Suppressor macrophage treated with lipopolysaccharide for 1 hour (primary cell): ENCODE measurements at places on chromosomes 6 and 20.

DNA sequence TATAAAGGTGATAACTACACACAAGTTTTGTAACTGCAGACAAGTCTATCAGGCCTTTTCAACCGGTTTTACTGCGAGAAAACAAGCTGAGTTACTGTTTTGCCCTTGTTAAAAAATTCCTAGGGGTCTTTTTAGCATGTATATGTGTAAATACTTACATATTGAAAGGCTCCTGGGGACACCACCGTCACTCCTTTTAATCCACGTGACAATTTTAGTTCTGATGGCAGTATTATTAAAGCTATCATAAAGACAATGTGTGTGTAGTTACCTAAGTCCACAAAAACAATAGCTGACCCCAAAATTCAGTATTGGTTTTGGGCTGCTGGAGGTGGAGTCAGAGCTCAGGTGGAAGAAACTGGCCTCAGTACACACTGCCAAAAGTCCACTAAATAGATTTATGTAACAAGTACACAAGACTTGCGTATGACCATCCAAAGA is 41.3 kb upstream of the HFE start:
- no peak for DNase-seq

GRCh38 chr6:5681480-5681879 is 325.2 kb downstream of the NRN1 start:
- DNase-seq = peak; percentile 58

DNA sequence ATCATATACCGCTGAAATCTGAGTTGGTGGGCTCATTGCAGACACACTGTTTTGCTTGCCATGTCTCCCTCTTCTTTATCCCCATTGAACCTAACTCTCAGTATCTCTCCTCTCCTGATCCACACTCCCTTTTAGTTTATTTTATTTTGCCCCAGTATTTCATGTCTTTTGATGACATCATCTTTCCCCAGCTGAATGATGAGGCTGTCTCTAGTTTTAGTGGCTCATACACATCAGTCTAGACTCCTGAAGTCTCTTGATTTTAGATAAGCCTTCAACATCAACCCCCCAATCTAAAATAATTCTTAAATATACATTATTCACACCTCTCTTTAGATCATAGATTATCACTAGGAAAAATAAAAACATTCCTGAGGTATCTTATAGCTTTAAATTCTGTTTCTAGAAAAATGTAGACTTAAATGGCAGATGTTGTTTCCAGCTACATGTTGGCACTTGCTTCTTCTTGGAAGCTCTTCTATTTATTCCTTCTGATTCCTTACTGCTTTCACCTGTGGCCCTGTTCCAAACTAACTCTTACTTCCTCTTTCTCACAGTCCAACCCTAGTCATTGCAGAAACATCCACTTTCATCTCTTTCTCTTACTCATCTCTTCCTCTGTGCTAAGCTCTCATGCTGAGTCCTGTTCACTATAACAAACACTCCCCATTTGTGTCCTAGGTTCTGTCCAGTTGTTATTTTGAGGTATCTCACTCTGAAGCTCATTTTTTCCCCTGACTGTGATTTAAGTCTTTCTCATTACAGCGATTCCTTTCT is 191.9 kb upstream of the SLC35B3 start:
- no peak for DNase-seq

GRCh38 chr6:9540126-9540525 is 874.7 kb downstream of the TFAP2A start:
- DNase-seq = no peak

DNA sequence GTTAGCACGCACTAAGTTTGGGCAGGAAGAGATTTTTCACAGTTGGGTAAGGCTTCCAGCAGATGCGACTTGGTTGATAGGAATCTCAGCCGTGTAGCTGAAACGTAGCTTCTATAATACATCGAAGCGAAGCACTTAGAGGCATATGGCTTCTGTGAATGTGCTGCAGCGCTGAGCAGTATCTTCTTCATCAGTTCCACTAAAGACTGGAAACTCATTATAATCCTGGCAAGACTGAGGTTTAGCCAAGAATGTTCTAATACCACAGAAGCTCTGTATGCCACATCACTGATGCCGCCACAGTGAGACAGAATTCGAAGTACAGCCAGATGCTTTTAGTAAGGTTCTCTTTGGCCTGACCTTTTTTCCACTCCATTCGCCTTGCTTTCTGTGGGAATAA is 680.2 kb upstream of the AGPAT4 start:
- no peak for DNase-seq

GRCh38 chr6:16802071-16802470 is 40.8 kb upstream of the ATXN1 start:
- no peak for DNase-seq

DNA sequence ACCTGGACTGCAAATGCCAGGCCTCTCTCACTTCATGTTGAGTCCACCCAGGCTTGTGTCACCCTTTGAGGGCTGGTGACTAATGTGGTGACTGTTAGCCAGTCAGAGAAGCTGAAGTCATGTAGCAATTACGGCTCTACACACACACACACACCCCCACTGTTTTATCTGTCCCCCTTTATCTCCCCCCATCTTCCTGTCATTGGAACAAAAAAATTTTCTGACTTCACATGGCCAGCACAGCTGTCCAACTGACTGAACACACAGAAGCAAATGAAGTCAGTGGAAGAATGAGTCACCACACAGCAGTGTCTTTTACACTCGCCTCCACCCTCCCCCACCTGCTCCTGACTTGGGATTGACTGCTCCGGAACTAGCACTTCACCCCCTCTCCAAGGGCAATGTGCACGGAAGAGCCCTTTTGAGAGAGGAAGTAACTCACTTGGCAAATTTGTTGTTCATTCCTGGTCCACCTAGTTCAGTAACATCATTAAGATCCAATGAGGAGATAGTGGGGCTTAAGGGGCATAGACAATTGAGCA is 198.0 kb downstream of the RNF144B start:
- peak; percentile 74 for DNase-seq

DNA sequence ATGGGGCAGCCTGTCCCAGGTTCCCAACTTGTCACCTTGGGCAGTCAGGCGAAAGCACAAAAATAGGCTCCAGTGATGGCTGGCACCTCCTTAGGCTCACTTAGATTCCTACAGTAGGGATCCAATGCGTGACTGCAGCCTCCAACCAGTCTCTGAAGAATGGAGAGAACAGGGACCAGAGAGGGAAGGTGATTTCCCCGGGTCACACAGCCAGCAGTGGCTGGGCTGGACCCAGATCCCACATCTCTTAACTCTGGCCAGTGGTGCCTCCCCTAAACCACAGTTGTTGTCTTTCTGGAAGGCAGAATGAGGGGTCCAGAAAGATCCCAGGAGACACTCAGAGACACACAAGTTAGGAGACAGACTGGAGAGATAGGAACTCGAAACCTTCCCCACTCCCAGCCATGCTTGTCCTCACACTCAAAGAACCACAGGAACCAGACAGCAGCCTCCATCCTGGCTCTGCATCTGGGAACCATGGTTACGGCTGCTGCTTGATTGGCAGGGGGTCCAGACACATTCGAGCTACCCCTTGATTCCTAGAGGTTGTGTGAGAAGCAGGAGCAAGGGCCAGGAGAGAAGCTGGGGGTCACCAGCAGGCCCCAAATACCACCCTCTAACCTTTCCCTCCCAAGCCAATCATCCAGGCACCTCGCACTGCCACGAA is 33.1 kb upstream of the SIRPA start:
- no peak for DNase-seq

DNA sequence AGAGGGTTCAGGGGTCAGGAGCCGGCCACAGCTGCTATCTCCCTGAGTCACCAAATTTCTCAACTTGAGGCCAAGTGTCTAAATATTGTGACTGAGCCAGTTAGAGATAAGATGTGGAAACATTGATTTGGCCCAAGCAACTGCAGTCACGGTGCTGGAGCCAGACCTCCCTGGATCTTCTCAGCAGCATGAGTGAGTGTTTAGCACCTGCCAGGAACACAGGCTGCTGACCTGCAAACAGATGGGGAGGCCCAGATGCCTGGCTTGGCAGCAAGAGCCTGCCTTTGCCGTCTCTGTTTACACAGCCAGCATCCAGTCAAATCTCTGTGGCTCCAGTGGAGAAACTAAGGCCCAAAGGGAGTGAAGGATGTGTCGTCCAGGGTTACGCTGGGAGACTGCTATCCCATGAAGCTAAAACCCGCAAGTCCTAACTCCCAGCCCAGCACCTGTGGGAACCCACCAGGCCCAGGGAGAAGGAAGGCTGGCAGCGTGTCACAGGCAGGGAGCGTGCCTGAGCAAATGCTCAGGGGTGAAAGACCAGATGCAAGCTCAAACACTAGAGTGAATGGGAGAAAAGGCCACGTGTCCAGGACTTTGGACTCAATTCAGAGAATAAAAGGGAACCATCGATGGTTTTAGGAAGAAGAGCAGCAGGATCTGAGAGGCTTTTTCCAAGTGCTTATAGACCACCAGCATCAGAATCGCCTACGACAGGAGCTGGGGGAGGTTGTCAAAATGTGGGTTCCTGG is 15.9 kb upstream of the PTGIS start:
- peak; percentile 72 for DNase-seq

DNA sequence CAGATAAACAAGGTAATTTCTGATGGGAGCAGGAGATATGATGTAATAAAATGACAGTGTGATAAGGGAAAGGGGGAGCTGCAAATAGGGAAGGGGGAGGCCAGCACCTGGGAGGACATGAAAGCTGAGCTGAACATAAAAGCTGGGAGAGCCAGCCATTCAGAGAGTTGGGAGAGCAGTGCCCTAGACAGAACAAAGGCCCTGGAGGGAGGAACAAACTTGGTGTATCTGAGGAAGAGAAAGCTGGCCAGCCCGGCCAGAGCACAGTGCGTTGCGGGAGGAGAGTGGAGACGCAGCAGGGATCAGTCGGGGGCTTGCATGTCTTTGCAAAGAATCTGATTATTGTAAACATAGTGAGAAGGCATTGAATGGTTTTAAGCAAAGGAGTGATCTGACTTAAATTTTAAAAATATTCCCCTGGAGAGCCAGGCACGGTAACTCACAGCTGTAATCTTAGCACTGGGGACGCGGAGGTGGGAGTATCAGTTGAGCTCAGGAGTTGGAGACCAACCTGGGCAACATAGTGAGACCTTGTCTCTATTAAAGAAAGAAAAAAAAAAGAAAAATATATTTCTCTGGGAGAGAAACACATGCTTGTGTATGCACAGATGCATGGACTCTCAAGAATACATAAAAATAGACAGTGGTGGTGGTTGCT is 318.2 kb downstream of the ZFAND3 start:
- DNase-seq = no peak

DNA sequence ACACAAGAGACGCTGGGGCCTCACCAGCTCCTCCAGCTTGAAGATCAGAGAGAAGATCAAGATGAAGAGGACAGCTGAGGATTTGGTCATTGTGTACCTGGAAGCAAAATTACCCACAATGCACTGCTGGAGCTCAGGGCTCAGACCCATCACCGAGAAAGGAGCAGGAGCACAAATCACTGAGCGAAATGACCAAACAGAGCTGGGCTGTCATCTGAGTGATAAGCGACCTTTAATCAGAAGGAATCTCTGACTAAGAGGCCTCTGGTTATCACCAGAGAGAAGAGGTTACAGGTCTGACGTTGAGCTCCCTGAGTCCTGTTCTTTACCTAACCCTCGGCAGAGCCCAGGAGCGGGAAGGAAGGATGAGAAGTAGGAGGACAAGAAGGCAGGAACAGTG is 47.5 kb upstream of the CDH22 start:
- DNase-seq = no peak

- no peak for DNase-seq
Measured at GRCh38 chr20:34871966-34872621, 562 bp downstream of the GGT7 start.

GRCh38 chr6:34791164-34791700 is 651 bp upstream of the BLTP3A start:
- peak; percentile 32 for DNase-seq

DNA sequence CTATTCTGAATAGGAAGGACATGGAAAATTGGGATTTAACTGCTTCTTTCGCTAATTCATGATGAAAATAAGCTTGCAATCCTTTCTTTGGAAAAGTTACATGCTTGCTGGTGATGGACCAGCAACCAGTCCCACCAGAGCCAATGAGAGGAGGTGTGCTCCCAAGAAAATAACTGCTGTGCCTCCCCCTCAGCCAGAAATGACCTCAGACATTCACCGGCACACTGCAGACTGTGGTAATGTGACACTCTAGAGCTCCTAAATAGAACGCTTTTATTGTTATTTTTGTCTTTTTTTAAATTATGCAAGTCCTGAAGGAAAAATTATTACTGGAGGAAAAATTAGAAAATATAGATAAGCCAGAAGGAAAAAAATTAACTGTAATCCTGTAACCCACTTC is 2.6 kb downstream of the PYGB start:
- no peak for DNase-seq

DNA sequence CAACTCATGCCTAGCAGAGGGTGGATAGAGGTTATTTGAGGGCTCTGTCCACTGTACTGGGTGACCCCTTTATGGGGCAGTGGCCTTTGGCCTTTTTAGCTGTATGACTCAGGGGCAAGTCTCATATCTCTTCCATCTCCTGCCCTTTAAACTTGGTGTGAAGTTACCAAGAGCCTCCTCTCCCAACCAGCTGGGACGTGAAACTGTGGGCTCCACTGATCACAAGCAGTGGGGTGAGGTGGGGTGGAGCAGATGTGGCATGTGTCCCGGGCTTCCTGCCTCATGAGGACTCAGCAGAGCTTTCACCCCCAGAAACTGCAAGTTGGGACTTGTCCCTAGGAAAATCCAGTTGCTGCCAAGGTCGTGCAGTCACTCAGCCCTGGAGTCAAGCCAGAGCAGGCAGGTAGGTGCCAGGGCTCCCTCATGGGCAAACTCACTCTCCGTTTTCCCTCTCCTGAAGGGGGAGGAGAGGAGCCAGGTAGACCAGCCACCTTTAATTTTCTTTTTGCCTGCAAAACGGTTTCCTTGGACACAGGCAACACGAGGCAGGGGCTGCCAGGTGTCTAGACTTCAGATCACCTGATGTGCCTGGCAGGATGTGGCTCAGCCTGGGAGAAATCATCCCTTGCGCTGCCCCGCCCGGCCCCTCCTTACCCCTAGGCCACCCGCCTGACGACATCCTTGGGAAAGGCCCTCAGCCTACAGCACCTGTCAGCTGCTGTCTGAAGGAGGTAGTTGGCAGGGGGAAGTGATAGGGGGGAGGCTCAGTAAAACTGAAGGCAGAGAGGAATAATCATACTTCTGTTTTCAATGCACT is 4.0 kb downstream of the CDKN1A start:
- DNase-seq = peak; percentile 73

- no peak for DNase-seq
Measured at GRCh38 chr20:44355498-44356352, at the start of gene HNF4A. TSS of gene HNF4A (plus strand) at chr20:44355699. CDS start at chr20:44355805, 106 bp downstream.

- no peak for DNase-seq
Measured at GRCh38 chr6:107319906-107320530, 139.3 kb downstream of the PDSS2 start.

DNA sequence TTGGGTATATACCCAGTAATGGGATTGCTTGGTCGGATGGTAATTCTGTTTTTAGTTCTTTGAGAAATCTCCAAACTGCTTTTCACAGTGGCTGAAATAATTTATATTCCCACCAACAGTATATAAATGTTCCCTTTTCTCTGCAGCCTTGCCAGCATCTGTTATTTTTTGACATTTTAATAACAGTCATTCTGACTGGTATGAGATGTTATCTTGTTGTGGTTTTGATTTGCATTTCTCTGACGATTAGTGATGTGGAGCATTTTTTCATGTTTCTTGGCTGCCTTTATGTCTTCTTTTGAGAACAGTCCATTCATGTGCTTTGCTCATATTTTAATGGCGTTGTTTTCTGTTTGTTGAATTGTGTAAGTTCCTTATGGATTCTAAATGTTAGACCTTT is 641.6 kb downstream of the HACE1 start:
- DNase-seq = no peak
